ENCODE measurements at places on chromosomes 12 and 14.

- DNase-seq, result no peak
Measured at GRCh38 chr12:47709671-47710070, 3.8 kb upstream of the RPAP3 start.

DNA sequence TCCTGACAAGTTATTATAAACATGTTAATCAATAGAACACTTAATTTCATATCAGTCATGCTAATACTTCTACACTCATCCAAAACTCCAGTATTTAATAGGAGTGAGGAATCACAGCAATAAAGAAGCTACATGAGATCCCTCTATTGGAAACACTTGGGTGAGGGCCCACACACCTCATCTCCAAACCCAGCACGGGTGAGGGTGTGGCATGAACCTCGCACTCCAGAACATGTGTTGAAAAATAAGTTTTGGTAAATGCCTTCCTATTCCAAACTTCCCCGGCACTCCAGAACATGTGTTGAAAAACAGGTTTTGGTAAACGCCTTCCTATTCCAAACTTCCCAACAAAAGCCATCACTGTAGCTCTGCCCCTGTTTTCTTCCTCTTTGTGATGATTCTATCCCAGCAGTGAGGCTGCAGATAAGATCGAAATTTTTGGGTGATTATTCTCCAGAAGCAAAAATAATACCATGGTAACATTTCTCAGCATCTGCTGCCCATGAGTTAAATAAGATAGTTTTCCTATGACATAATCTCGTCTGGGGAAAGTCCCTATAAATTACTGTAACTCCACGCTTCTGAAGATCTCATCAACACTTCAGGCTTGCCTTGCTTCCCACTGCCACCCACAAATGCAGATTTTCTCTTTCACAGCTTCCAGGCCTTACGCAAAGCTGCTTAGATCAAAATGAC lies 24.4 kb upstream of the PTPRB start:
- peak; percentile 83 for DNase-seq

GRCh38 chr12:25806271-25806670 lies 152.2 kb upstream of the RASSF8 start:
- DNase-seq, result no peak

DNA sequence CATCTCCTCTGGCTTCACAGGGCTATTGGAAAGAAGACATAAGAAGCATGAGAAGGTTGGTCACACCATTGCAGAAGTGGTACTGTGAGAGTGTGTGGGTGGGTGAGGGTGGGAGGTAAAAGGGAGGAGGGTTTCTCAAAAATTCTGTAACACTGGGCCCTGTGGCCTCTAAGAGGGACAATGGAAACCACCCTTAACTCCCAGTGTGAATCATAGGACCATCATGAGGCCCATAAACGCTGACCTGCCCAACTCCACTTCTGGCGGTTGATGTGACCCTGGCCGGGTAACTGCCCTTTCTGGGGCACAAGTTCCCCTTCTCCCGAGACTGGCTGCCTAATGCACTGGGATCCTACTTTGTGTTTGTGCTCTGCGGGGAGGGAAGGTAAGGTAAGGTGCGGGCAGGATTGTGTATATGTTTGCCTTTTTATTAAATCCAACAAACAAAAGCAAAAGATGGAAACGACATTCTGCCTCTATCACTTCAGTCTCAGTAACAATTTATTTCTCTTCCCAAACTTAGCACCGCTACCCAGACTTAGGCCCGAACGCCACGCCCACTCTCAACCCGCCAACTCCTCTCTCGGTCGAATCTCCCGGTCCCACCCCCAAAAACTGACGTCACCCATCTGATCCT lies 551 bp downstream of the METTL1 start:
- peak; percentile 90 for DNase-seq

GRCh38 chr12:128180166-128180565 lies 86.8 kb upstream of the TMEM132C start:
- DNase-seq, result no peak

All from dermis blood vessel endothelial cell (primary cell).